ENCODE measurements at places on chromosomes 3 and 15. TPM values are rescaled to one million over a fixed set of nuclear protein-coding genes. Genes with fewer than 3 reads are reported as not detected.

- no peak for DNase-seq
Measured at GRCh38 chr3:128573160-128573559, 77.5 kb downstream of the RPN1 start.

DNA sequence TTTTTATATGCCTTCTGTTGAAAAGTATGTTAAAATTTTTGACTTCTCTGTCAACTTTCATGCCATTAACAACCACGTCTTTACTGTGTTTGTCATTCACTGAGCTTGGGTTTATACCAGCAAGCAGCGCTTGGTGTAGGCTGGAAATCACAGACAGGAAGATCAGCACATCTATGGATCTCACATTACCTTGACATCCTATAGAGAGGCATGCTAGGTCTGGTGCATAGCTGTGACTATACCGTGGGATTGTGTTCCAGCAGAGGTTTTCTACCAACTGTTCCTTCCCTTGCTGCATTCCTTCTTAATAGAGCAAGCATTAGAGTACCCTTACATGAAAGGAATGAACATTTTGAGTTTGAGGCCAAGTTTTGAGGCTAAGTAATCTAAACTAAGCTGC lies 53.0 kb downstream of the DZIP3 start:
- no peak for DNase-seq

DNA sequence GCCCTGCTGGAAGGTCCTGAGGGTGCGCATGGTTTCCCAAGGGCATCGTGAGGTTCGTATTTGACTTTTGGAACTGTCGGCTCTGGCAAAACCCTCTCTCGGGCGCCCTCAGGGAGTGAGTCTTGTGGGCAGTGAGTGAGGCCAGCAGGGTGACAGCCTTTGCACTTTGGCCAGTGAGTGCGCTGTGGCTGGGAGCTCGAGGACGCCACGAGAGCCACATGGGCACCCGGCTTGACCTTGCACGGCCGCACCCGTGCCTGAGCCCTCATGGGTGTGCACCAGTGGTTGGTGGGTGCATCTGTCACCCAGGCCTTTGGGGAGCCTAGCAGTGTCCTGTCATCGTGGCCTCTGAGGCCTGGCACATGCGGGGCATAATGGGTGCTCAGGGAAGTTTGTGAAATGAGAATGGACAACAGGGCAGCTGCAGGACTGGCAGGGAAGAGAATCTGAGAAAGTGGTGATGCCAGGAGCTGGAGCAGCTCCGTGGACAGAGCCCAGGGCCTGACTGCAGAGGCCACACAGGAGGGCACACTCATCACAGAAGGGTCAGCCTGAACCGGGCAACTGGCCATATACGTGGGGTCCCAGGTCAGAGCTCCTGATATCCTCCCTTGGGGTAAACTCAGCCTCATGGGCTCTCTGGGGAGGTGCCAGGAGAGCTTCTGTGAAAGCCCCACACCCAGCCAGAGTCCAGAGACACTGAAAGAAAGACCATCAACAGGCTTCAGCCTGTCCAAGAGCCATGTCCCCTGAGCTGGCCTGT lies 30.4 kb upstream of the SNRPA1 start:
- DNase-seq: no peak

- no peak for DNase-seq
Measured at GRCh38 chr15:31016446-31016915, 25.1 kb upstream of the MTMR10 start.

GRCh38 chr3:168653255-168653654 lies 557.5 kb upstream of the GOLIM4 start:
- no peak for DNase-seq

GRCh38 chr15:47196048-47196447 lies 521.3 kb upstream of the SEMA6D start:
- DNase-seq: peak; percentile 72

- DNase-seq: no peak
Measured at GRCh38 chr3:58536501-58537411, at the start of gene ACOX2. ACOX2 (minus strand) TSS chr3:58537190; CDS start chr3:58535106, 2,084 bp downstream.

DNA sequence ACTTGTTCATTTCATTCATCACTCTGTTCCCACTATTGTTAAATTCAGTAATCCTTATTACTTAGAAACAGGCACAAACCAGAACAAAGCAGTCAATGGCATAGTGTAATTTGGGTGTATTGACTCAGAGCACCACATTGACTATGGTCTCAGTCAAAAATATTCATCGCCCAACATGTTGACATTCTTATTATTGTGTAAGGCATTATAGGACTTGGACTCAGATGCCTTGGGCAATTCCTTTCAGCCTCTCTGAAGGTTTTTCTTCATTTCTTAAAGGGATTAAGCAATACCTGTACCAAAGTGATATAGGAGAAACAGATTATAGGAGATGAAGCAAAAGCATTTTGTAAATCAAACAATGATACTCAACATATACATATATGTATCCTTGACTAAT lies 114.7 kb upstream of the BHLHE40 start:
- DNase-seq: no peak

Gene BFSP2
- not detected for polyA plus RNA-seq

DNA sequence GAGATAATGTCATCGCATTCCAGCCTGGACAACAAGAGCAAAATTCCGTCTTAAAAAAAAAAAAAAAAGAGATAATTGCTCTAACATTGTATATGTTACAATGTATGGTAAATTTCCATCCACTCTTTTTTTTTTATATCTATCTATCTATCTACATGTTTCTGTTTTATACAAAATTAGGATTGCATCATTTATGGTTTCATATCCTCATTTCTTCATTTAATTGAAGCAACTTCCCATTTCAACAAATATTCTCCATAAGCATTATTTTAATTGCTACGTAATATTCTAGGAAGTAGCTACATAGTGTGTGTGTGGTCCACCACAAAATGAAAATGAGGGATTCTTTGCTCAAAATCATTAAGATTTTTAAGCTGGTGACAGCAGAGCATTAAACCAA lies 18.4 kb downstream of the RBP1 start:
- no peak for DNase-seq

DNA sequence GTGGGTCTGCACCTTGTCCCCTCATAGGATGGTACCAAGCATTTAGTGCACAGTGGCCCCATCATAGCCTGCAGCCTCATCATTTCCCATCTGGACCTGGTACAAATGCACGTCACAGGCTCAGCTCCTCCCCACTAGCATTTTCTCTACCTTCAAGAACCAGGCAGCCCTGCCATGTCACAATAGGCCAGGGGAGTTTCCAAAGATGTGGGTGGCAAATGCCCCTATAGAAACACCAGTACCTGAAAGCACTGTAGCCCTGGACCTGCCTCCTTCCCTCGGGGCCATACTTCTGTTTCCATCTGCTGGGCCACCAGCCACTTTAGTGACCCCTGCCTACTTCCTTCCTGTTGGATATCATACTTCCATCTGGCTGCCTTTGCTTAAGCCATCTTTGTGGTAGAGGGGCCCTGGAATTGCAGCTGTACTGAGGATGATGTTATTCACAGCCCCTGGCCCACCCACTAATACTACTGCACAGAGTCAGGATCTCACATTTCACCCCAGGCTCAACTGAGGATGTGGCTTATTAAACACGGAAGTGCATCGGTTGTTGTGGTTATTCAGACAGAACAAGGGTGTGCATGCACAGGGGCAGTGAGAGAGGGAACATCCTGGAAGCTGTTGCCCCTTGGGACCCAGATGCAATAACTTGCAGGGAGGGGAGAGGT lies 3.8 kb downstream of the TCTA start:
- DNase-seq: no peak

GRCh38 chr3:64207289-64208080 lies 17.8 kb downstream of the PRICKLE2 start:
- no peak for DNase-seq

DNA sequence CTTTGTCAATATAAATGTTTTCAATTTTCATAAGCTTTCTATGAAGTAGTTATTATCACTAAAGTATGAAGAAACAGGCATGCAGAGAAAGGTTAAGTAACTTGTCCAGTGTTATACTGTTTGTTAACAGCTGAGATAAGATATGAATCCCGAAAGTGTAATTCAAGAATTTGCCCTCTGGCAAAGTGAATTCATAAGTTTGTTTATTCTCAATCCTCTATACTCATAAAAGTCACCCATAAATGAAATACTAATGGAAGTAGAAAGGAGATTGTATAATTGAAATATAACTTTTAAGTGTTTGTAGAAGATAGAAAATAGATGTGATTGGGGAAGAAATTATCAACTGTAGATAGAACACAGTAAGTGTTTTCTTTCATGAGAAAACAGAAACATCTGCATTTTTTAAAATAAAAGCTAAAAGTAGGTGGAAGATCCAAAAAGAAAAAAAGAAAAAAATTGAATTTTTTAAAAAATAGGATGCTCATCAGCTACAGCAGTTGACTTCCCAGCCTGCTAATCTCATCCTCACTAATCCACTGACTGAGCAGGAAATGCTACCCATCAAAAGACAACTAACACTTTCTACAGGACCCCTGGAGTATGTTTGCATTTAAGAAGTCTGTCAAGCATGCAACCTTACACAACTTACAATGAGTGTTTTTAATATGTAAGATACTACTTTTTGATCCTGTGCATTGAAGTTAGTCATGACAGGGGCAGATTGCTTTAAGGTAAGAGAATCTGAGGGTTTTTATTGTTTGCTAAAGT lies 878.1 kb downstream of the SI start:
- DNase-seq: no peak

GRCh38 chr3:122538956-122539490 lies 24.3 kb upstream of the KPNA1 start:
- DNase-seq: no peak

Gene PLSCR5
- not detected for polyA plus RNA-seq

GRCh38 chr3:4387210-4388204 lies 79.6 kb downstream of the SUMF1 start:
- DNase-seq: no peak

Gene CD200
- 43.9 TPM for polyA plus RNA-seq

DNA sequence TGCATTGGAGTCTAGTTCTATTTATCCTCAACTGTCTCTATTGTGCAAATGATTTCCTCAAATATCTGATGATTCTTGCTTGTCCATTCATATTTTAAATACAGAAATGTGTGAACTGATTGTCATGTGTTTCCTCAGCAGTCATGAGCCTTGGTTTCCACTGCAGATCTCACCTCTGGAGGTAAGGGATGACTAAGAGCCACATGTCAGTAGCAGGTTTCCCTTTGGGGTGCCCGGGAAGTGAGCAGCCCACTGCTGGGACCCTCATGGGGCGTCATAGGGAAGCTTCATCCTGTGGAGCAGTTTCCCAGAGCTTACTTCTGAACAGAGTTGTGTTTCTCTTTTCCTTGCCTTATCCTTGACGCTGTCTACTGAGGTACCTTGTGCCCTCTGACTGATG lies 149.2 kb upstream of the TOPAZ1 start:
- DNase-seq: no peak

GRCh38 chr15:58182460-58183163 lies 44.4 kb downstream of the AQP9 start:
- DNase-seq: peak; percentile 35

- DNase-seq: no peak
Measured at GRCh38 chr3:2856138-2857133, 253.7 kb downstream of the IL5RA start.

- no peak for DNase-seq
Measured at GRCh38 chr3:129558081-129558771, 15.3 kb downstream of the H1-8 start.

GRCh38 chr3:179958143-179958542 lies 78.6 kb downstream of the PEX5L start:
- no peak for DNase-seq

Gene SERINC4
- polyA plus RNA-seq: not detected

Gene ZDHHC3
- 81.7 TPM for polyA plus RNA-seq

DNA sequence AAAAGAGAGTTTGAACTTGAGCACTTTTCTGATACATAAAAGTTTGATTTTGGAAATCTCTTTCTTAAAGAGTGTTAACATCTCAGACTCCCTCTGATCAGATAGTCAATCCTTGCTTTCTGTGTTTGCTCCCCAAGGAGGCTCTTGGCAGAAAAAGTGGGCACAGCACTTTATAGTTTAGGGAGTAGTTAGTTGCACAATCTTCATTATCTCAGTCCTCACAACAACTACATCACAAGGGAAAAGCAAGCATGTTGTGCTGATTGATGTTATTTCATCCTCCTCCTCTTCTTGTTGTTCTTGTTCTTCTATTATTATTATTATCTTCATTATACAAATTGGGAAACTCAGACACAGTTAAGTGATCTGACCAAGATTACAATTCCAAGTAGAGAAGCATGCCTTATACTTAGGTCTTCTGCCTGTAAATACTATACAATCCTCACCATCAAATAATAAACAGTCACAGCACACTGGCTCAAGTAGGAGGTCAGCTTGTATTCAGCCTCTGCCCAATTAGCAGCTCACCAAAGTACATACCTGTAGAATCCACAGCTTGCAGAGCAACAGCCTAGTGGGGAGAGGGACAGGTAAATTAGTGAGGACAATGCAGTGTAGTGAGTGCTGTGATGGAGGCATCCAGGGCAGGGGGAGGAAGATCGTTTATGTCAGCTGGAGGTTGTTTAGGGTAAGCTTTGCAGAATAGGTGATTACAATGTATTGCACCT lies 304.1 kb upstream of the MME start:
- no peak for DNase-seq

Gene METTL6
- 26.2 TPM for polyA plus RNA-seq

DNA sequence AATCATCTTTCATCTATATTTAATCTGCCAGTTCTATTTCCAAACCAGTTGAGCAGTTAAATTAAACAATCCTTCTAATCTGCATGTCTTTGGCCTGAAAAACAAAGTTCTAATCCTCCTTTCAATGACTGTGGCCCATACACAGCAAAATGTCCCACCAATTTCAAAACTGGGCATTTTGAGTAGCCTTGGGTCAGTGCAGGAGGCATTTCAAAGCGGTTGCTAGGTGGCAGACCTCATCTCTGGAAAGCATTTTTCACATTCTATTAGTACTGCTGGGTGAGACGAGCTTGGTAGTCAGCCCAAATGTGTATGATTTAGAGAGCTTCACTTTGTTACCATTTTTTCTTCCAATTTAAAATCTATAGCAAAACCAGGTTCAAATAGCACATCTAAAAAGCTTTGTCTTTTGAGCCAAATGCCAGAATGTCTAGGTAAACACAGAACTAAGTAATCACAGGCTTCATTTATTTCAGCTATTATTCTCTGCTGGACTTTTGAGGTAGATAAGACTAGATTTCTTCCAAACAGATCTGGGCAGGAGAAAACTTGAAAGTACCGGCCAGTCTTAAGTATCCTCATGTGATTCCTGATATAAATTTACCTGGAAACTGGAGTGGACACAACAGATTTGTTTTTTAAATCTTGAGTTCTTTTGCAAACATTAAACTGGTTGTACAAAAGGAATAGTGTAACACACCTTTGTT lies 8.9 kb upstream of the ARHGEF26 start:
- no peak for DNase-seq

Gene KLF13
- polyA plus RNA-seq: 67.2 TPM
